SJSA1 (cell line): ENCODE measurements at places on chromosomes 13 and 19. TPM values are rescaled to one million over a fixed set of nuclear protein-coding genes. Genes with fewer than 3 reads are reported as not detected.

Gene CPB2
- not detected in 2 replicates for total RNA-seq

Gene ZSCAN4
- total RNA-seq, result not detected in 2 replicates

Gene ZNF418
- 0.21 TPM in 1 of 2 replicates, not detected in the other for total RNA-seq

Gene TNFRSF19
- 0.03 TPM in 1 of 2 replicates, not detected in the other for total RNA-seq

DNA sequence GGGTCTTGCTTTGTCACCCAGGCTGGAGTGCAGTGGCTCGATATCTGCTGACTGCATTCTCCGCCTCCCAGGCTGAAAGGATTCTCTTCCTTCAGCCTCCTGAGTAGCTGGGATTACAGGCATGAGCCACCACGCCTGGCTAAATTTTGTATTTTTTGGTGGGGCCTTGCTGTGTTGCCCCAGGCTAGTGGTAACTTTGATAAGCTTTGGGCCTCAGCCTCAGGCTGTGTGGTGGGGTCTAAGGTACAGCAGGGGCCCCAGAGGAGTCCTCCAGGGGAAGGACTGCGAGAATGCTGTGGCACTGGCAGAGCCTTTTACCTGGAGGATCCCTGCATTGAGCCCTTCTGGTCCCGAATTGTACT, 7.2 kb downstream of the DOT1L start:
- DNase-seq, result no peak

DNA sequence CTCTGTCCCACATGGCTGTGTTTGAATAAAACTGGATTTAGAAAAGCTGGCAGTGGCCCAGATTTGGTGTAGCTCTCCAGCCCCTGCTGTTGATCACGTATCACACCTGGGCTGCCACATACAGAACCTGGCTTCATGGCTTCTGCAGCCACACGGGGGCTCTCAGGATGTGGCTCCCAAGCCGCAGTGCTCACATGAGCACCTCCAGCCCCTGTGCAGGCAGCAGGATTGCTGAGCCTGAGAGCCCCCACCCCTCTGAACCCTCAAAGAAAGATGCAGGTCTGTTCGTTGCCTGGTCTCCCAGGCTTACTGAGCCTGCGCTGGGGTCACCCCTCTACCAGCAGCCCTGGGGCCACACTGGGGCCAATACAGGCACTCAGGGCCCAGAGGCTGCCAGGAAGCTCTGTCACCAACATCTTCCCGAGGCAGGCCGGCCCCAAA, 2.7 kb downstream of the PLEKHF1 start:
- DNase-seq, result no peak

GRCh38 chr19:2271234-2272103, 10.5 kb downstream of the PEAK3 start:
- DNase-seq, result no peak

GRCh38 chr13:25286308-25286968, 850 bp downstream of the MTMR6 start:
- DNase-seq, result peak; percentile 43

- no peak for DNase-seq
Observed at GRCh38 chr19:29259153-29259552, 46.2 kb upstream of the UQCRFS1 start.

DNA sequence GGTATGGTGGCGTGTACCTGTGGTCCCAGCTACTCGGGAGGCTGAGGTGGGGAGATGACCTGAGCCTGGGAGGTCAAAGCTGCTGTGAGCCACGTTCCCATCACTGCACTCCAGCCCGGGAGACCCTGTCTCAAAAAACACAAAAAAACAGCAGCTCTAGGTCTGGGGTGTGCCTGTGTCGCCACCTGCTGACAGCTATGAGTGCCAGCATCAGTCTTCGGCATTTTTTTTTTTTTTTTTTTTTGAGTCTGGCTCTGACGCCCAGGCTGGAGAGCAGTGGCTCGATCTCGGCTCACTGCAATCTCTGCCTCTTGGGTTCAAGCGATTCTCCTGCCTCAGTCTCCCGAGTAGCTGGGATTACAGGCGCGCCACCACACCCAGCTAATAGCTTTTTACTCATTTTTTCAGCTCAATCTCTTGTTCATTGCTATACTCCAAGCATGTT, 10.1 kb downstream of the AP2S1 start:
- DNase-seq, result no peak

- no peak for DNase-seq
Observed at GRCh38 chr19:1839658-1840540, 8.4 kb downstream of the REXO1 start.
